Endothelial cell (in vitro differentiated cells): ENCODE measurements at places on chromosomes 12 and 14.

DNA sequence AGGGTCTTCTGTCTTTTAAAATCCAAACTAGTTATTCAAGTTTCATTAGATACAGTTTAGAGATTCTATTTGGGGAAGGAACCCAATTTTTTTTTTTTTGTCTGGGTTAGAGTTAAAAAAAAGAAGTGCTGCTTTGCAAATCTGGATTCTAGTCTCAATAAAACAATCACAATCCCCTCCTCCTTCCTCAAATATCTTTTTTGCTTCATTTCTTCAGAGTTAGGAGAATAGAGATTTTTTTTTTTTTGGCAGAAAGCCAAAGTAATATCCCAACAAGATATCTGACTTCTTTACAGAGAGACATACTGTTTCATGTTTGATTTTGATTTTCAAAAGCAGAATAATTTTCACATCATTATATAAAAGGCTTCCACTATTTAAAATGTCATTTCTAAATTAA, 201.9 kb downstream of the FOXN3 start:
- DNase-seq = no peak

DNA sequence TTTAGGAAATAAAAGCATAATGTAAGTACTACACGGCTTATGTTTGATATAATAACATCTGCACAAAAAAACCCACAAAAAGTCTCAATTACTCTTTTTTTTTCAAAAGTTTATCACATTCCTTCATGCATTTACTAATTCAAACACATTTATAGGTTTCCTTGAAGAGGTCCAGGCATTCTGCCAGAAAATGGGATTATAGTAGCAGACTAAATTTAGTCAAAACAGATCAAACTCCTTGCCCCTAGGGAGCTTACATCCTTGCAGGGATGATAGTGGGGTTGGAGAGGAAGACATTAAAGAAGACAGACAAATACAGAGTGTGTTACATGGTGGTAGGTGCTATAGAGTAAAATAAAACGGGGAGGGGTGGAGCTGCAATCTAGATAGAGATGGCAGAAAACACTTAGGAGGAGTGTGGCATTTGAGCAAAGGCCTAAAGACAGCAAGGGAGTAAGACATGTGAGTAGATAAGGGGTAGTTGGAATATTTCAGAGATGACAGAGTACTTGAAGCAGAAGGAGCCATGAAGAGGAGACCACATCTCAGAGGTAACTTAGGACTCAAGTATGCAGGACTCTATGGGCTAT, 266.9 kb downstream of the PPFIA2 start:
- DNase-seq = no peak

DNA sequence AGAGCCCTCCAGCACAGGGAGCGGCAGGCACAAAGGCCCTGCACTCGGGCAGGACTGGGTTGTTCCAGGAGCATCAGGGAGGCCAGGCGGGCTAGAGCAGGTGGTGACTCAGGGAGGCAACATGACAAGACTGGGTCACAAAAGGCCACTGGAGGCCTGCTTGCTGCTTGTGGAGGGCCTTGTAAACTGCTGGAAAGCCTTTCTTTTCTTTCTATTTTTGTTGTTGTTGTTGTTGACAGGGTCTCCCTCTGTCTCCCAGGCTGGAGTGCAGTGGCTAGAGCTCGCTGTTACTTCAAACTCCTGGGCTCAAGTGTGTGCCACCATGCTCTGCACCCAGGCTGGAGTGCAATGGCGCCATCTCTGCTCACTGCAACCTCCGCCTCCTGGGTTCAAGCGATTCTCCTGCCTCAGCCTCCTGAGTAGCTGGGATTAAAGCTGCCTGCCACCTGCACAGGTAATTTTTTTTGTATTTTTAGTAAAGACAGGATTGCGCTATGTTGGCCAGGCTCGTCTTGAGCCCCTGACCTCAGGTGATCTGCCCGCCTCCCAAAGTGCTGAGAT, 11.8 kb upstream of the RCOR1 start:
- no peak for DNase-seq

- no peak for DNase-seq
Observed at GRCh38 chr12:95202691-95203486, 14.4 kb downstream of the FGD6 start.
